H54 (cell line): ENCODE measurements at places on chromosomes 13 and 19.
A peak's percentile ranks its signal among the peaks of the same experiment; 100 is the strongest.

DNA sequence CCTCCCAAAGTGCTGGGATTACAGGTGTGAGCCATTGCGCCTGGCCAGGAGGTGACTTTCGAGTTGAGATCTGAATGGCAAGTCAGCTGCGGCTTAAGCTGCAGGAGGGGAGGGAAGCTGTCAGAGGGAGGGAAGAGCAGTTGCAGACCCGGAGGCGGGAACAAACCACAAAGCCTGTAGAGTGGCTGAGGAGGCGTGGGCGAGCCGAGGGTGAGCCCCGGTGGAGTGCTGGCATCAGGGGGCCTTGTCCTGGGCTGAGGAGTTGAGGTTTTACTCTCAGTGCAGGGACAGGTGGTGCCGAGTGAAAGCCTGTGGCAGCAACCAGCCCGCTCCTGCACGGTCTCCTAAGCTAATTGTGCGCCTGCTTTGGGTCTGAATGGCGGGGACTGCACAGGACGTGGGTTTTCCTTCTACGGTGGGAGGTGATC, 24.2 kb downstream of the PPP1R37 start:
- DNase-seq = no peak

GRCh38 chr13:78659450-78659730, 435 bp upstream of the OBI1 start:
- DNase-seq = no peak

GRCh38 chr19:2207991-2208860, 27.9 kb downstream of the PLEKHJ1 start:
- no peak for DNase-seq

DNA sequence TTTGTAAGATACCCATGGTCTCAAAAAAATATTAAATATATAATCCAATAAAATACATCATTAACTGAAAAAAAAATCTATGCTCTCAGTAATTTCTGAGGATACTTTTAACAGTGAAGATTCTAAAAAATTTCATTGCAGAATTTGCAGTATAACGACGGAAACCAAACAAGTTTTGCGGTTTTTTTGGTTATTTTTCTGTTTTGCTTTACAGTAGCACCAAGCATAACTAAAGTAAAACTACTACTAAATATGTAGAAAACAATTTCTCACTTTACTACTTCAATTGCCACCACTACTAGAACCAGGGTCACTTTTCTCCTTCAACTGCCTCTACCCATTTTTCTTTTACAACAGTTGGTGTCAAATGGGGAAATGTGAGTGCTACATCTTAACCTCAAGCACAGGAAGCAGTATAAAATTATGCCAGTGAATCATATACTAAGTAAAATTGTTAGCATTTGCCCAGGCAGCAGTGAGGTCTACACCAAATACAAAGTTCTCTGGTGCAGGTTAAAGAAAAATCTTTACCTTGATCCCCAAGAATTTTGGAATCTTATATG, 24.1 kb downstream of the MICU2 start:
- no peak for DNase-seq

DNA sequence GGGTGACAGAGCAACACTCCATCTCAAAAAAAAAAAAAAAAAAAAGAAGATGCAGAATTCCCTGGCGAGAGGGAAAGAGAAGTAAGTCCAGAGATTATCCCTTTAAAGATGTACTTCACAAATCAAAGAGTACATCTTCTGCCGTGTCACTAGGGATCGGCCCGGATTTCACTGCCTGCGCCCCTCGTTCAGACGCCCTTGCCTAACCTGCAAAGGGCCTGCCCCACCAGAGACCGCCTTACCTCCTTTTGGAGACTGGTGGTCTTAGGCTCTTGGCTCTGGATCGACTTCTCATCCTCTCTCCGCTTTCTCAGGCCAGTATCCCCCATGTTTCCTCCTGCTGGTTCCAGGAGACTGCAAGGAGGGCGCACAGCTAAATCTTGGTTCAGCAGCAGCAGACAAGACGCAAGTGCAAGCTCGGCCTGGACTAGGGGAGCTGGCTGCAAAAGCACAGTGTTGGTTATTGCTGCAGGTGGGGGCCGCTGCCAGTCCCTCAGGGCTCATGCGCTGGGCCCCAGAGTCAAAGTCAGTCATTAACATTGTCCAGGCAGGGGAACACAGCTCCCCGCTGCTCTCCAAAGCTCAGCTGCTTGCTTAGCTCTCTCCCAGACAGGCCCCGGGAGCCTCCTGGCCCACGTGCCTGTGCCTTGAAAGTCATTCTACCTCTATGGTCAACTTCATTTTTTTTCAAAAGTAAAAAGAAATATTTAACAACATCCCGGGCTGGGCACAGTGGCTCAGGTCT, 1.2 kb downstream of the SLC7A9 start:
- no peak for DNase-seq

GRCh38 chr13:40796649-40797048, 7.2 kb downstream of the SLC25A15 start:
- no peak for DNase-seq

DNA sequence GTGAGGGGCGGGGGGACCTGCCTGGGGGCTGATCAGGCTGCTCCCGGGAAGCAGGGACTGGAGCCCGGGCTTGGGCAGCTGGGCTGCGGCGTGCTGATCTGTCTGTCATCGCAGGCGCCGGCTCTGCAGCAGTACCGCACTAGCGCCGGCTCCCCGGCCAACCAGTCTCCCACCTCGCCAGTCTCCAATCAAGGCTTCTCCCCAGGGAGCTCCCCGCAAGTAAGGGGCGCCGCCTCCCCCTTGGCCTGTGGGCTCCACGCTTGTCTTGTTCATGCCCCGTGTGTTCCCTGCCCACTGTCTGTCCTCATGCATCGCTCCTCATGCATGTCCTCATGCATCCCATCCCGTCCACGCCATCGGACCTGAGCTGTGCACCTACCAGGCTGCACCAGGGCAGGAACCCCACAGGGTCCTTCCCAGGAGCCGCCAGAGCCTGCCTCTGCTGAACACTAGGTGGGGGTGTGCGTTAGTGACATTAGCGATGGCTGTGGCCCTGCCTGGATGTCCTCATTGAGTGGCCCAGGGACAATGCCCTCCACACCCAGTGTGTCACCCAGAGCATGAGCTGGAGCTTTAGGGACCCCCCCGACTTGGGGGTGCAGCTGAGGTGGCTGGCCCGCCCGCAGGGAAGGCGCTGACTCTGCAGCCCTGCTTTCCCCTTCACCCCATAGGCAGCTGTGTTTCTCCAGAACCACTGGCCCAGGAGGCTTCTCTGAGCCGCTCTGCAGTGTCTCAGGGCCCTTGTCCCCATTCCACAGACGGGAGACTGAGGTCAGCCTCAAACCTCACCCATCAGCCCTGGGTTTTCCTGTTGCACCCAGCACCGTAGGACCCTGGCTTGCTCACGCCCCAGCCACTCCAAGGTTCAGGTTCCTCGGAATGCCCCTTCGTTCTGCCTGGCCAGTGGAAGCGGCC, 19.5 kb downstream of the COMP start:
- no peak for DNase-seq

GRCh38 chr19:56687031-56687430, 15.5 kb upstream of the ZNF835 start:
- DNase-seq = no peak

GRCh38 chr19:49894879-49895565, 1.7 kb downstream of the IL4I1 start:
- DNase-seq = no peak

- no peak for DNase-seq
These were observed 10.4 kb downstream of the S1PR2 start for GRCh38 chr19:10220695-10221094.

- no peak for DNase-seq
These were observed 2.6 kb upstream of the HAUS5 start for GRCh38 chr19:35609851-35610353.

GRCh38 chr19:1163934-1164683, 10.0 kb downstream of the SBNO2 start:
- DNase-seq = no peak

DNA sequence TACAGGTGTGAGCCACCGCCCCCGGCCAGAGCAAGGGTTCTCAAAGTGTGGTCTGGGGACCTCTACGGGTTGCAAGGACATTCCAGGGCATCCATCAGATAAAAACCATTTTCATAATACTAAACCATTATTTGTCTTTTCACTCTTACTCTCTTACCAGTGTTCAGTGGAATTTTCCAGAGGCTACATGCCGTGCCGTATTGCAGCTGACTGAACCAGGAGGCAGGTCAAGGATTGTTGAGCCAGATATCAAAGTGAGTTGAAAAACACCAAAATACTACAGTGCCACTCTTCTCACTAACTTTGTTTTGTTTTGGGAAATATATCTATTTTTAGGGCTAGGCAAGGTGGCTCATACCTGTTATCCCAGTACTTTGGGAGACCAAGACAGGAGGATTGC, 7.2 kb upstream of the PNMA8B start:
- DNase-seq = no peak

DNA sequence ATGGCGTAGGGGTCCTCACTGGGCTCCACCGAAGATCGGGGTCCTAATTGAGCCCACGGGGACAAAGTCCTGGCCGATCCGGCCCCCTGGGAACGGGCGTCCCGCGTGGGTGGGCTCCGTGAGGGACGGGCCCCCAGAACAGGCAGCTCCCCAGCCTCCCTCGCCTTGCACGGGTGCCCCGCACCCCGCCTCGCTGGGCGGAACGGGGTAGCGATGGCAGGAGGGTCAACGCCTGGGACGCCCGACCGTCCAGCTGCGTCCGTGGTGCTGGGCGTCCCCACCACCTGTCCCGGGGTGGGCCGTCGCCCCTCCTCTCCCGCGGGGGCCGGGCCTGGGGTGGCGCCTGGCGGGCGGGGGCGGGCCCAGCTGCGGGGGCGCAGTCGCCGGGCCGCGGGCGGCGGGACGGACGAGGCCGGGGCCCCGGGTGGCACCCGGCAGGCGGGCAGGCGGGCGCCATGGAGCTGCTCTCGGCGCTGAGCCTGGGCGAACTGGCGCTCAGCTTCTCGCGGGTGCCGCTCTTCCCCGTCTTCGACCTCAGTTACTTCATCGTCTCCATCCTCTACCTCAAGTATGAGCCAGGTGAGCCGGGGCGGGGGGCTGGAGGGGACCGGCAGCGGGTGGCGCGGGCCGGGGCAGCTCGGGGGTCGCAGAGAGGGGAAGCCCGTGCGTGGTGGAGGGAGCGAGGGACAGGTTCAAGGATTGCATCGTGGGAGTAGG, at the start of gene TMEM38A:
Gene TMEM38A (plus strand): TSS at position 377 of the 717 bp plus-strand sequence. CDS start 79 bp downstream, at position 456.
- peak; percentile 54 for DNase-seq

- DNase-seq = no peak
These were observed 52.1 kb downstream of the FLT1 start for GRCh38 chr13:28442839-28443238.

- DNase-seq = no peak
These were observed 32.2 kb upstream of the SLC15A1 start for GRCh38 chr13:98784666-98785065.

DNA sequence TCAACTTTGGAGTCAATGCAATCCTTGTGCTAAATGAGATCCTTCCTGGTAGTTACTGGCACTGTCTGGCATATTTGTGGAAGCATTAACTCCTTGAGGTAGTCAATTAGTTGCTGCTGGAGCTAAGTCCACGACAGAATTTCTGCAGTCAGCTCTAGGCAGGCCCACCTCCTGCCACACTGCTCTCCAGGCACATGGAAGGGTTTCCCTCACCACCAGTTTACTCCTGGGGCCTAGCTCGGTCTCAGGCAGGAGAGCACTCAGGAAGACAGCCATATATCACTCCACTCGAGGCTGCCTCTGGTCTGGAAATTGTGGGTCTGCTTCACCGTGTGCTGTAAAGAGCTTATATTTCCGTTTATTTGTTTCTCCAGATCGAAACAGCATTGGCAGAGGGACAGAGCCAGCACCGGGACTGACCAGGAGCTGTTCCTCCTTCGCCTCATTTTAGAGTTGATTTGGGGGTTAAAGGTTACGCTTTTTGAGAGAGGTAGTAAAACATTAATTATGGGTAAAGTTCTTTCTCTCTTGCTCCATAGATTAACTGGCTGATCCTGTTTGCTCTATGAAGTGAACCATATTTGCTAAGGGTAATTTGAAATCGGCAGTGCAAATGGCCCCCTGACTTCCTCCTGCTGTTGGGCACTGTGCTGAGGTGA, 20.6 kb upstream of the GTF3A start:
- DNase-seq = no peak

DNA sequence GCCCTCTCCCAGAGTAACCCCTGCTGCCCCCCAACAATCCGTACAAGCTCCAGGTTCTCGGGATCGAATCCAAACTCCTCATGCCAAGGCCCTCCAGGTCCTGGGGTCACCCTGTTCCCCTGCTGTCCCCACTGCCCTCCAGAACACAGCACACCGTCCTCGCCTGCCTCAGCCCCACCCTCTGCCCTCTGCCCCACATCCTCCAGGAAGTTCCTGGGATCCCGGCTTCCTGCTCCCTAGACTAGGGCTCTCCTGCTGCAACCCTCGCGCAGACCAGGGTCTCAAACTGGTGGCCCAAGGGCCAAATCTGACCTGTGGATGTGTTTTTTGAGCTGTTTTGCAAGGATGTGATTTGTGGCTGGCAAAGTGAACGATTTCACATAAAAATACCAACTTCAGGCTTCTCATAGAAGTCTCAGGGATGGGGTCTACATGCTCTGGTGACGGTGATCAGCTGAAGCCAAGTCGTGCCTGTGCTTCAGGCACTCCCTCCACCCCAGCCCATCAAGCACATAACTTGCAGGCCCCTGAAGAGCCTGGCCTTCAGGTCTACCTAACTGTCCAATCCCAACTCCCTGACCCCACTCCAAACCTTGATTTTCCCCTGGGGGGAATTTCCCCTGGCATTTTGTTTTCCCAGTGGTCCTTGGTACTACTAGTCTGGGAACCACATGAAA, 1.8 kb downstream of the RABAC1 start:
- no peak for DNase-seq

GRCh38 chr19:10144361-10144760, 24.7 kb upstream of the EIF3G start:
- no peak for DNase-seq

GRCh38 chr13:99298056-99298455, 9.1 kb downstream of the GPR183 start:
- DNase-seq = no peak

DNA sequence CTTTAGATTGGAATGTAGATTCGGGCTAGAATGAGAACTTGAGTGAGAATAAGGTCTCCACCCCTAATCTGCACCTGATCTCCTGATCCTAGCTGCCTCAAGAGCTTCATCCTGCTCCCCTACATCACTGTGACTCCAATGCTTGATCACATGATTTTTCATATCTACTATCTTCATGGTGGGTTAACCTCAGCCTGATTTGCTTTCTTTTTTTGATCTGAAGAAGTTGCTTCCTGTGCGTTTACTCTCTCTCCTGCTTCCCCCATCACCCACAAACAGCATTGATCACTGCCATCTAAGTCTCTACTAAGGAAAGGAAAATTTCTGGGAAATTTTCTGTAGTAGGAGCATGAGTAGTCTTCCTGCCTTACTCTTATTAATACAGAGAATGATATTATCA, 1542.1 kb upstream of the SLC10A2 start:
- DNase-seq = no peak

- DNase-seq = no peak
These were observed 894.3 kb upstream of the PCDH20 start for GRCh38 chr13:62309904-62310303.
